Mesenchymal stem cell (in vitro differentiated cells and primary cell): ENCODE measurements at places on chromosomes 6 and 20.

- no peak overlapping the region for H3K4me3 ChIP-seq
- no peaks in the 10 kb centered on the region for H3K27me3 ChIP-seq
- peaks cover 20% of the 10 kb centered on the region for H3K4me1 ChIP-seq
- peaks cover 14% of the 10 kb centered on the region for H3K36me3 ChIP-seq
- no peak overlapping the region for H3K27ac ChIP-seq
- no peak for DNase-seq
Measured at GRCh38 chr6:44232676-44233566, 9.5 kb downstream of the SLC29A1 start.

GRCh38 chr20:63409066-63409833 lies 48.1 kb upstream of the CHRNA4 start:
- H3K27ac ChIP-seq, result no peak overlapping the region
- no peak for DNase-seq
- H3K27me3 ChIP-seq, result peaks cover 41% of the 10 kb centered on the region
- H3K4me1 ChIP-seq, result peaks cover 2% of the 10 kb centered on the region
- H3K36me3 ChIP-seq, result no peaks in the 10 kb centered on the region

DNA sequence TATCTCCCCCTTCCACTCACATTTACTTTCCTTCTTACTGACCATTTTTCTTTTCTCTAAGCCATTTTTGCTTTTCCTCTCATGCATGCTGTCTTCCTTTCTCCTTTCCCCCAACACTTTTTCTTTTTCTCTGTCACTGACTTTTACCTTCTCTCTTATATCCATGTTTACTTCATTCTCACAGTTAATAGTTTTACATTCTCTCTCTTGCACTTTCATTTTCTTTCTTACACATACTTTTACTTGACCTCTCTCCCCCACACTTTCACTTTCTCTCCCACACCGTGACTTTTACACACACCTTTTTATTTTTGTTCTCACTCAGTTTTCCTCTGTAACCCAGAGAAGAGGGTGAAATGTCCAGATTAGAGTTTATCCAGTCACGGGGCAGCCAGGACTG lies 636.3 kb downstream of the PTPRT start:
- no peaks in the 10 kb centered on the region for H3K36me3 ChIP-seq

GRCh38 chr6:31586599-31587281 lies 663 bp downstream of the LST1 start:
- no peaks in the 10 kb centered on the region for H3K36me3 ChIP-seq
- H3K27ac ChIP-seq, result no peak overlapping the region
- H3K27me3 ChIP-seq, result no peaks in the 10 kb centered on the region
- no peak overlapping the region for H3K4me3 ChIP-seq
- no peak for DNase-seq

GRCh38 chr20:46145713-46146112 lies 27.6 kb downstream of the CD40 start:
- H3K36me3 ChIP-seq, result no peaks in the 10 kb centered on the region
- H3K27ac ChIP-seq, result no peak overlapping the region
- no peak overlapping the region for H3K4me3 ChIP-seq
- H3K4me1 ChIP-seq, result no peaks in the 10 kb centered on the region
- peaks cover 86% of the 10 kb centered on the region for H3K27me3 ChIP-seq

DNA sequence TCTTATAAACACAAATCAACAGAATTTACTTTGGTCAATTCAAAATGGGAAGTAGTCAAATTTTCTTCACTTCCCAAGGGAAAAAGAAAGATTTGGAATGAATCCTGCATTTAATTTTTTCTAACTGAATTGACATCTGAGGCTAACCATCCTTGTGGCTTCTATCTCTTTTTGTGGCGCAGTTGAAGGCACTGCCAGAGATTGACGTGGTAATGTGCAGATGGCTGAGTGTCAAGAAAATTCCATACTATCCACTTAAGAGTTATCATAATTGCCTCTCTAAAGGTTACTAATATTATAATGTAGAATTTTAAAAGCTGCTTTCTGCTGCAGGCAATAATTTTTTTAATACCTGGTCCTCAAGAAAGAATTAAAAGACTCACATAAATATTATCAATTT lies 162.3 kb downstream of the KLHL32 start:
- no peak overlapping the region for H3K27ac ChIP-seq
- H3K4me1 ChIP-seq, result no peaks in the 10 kb centered on the region
- H3K27me3 ChIP-seq, result no peaks in the 10 kb centered on the region
- H3K4me3 ChIP-seq, result no peak overlapping the region

- no peak overlapping the region for H3K4me3 ChIP-seq
- no peak overlapping the region for H3K27ac ChIP-seq
- H3K36me3 ChIP-seq, result no peaks in the 10 kb centered on the region
- peaks cover 8% of the 10 kb centered on the region for H3K4me1 ChIP-seq
- DNase-seq, result no peak
- H3K27me3 ChIP-seq, result peaks cover 44% of the 10 kb centered on the region
Measured at GRCh38 chr20:48769069-48769983, 58.5 kb downstream of the PREX1 start.

DNA sequence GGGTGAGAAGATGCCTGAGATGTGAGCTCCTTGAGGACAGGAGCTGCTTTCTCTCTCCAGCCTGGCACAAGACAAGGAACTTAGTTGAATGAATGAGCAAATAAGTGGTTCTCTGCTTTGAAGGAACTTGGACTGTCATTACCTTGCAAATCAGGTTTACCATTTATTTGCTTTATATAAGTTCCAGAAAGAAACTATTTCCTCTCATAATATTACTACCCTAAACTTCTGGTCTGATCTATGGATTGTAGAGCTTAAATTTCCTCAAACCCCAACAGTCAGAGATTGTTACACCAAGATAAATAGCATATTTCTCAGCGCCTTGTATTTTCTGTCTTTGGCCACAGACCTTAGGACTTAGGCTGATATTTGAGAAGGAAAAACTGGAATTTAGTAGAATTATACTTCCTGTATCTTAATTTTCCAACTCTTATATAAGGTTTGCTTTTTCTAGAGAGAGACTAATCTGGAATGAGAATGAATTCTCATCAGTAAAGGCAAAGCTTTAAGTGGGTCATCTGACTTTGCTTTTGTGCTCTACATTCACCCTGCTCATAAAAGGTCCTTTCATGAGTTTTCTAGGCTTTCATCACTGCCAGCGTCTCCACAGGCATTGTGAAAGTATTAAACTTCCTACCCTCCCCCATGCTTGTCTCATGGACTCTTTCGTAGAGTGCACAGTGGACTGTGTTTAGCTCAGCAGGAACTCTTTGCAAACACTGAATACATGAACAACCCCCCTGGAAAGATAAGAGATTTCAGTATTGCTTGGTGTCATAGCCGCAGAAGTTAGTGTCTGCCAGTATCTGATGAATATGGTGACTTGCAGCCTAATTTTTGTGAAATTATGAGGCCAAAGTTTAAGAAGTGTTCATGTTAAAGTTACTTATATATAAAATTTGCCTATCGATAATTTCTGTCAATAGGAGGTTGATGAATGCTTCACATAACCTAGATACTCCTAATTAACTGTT lies 74.0 kb downstream of the PTPRA start:
- H3K36me3 ChIP-seq, result peaks cover 20% of the 10 kb centered on the region
- peak; percentile 88 for DNase-seq
- H3K27me3 ChIP-seq, result no peaks in the 10 kb centered on the region
- H3K4me1 ChIP-seq, result no peaks in the 10 kb centered on the region

DNA sequence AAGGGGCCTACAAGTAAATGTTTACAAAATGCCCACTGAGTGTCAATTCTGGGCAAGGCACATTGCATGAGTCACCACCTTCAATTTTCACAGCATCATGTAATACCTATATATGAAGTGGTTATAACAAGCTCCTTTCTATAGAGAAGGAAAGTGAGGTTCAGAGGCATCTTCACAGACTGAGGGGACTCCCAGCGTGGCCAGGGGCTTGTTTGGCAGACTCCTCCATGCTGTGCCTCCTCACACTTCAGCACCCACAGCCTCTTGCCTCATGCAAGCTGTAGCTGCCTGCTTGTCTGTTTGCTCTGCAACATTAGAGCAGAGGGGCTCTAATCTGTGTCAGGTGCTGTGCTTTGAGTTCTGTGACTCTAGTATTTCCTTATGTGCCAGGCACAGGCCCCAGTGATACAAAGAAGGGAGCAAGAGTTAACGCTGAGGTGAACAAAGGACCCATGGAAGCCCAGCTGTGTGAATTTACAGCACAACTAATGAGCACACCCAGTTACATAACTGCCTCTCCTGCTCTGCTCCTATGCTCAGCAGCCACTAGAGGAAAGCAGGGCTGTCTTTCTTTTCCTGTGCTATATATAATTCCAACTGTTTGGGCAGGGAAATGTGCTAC lies 72.3 kb downstream of the ZHX3 start:
- DNase-seq, result peak; percentile 35
- H3K4me3 ChIP-seq, result no peak overlapping the region
- no peaks in the 10 kb centered on the region for H3K27me3 ChIP-seq
- H3K27ac ChIP-seq, result no peak overlapping the region
- H3K4me1 ChIP-seq, result peaks cover 13% of the 10 kb centered on the region

- H3K4me3 ChIP-seq, result no peak overlapping the region
- no peak overlapping the region for H3K27ac ChIP-seq
- no peaks in the 10 kb centered on the region for H3K4me1 ChIP-seq
- no peak for DNase-seq
- H3K27me3 ChIP-seq, result peaks cover 12% of the 10 kb centered on the region
Measured at GRCh38 chr6:14626556-14626955, 509.0 kb downstream of the CD83 start.

DNA sequence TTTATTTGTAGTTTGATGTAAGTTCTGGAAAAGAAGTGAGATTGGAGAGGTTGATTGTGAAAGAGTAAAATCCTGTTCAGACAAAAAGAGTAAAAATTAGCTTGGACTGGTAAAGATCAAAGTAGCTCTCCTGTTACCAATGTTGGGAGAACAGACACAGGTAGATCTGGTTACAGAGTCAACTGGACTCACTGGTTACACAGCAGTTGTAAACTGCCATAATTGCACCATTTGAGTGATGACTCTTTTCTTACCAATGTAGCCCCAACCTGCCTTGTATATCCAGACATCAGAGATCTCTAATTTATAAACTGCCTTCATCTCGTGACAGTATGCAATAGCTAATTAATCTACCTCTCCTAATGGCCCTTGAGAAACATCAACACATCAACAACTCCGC lies 165.6 kb upstream of the PRSS16 start:
- no peaks in the 10 kb centered on the region for H3K36me3 ChIP-seq
- no peak overlapping the region for H3K27ac ChIP-seq
- H3K27me3 ChIP-seq, result peaks cover 47% of the 10 kb centered on the region
- H3K4me3 ChIP-seq, result no peak overlapping the region
- H3K4me1 ChIP-seq, result peaks cover 2% of the 10 kb centered on the region

- peaks cover 6% of the 10 kb centered on the region for H3K4me1 ChIP-seq
- DNase-seq, result no peak
- H3K27me3 ChIP-seq, result no peaks in the 10 kb centered on the region
- no peak overlapping the region for H3K4me3 ChIP-seq
Measured at GRCh38 chr6:162941128-162941527, 213.4 kb downstream of the PACRG start.

- DNase-seq, result no peak
- H3K4me3 ChIP-seq, result no peak overlapping the region
Measured at GRCh38 chr6:43869792-43870659, 100.0 kb downstream of the VEGFA start.

GRCh38 chr6:154538640-154539191 lies 28.2 kb upstream of the CNKSR3 start:
- no peak for DNase-seq
- no peak overlapping the region for H3K27ac ChIP-seq
- H3K27me3 ChIP-seq, result no peaks in the 10 kb centered on the region
- H3K4me1 ChIP-seq, result peaks cover 10% of the 10 kb centered on the region
- no peak overlapping the region for H3K4me3 ChIP-seq
- H3K36me3 ChIP-seq, result no peaks in the 10 kb centered on the region

- no peak overlapping the region for H3K4me3 ChIP-seq
- H3K4me1 ChIP-seq, result peaks cover 2% of the 10 kb centered on the region
- no peak overlapping the region for H3K27ac ChIP-seq
- no peaks in the 10 kb centered on the region for H3K36me3 ChIP-seq
Measured at GRCh38 chr6:42152024-42152423, 9.6 kb upstream of the C6orf132 start.

DNA sequence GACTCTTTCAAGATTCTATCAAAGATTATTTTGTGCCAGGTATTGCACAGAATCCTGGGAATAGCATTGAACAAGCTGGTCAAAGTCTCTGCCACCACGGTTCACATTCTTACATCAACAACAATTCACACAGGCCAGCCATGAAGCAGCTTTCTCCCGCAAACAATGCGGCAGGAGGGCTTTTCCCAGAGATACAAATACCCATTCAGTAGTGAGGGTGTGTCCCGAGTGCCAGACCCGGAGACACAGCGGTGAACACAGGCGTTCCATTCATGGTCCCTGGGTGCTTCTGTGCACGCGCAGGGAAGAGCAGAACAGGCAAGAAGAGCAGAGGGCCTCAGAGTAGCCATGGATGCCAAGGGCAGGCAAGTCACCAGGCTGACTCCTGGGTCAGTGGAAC lies 83.3 kb upstream of the PDE10A start:
- DNase-seq, result no peak
- H3K27me3 ChIP-seq, result peaks cover 38% of the 10 kb centered on the region
- no peak overlapping the region for H3K4me3 ChIP-seq
- no peaks in the 10 kb centered on the region for H3K36me3 ChIP-seq

- no peak overlapping the region for H3K27ac ChIP-seq
- no peak for DNase-seq
- no peaks in the 10 kb centered on the region for H3K36me3 ChIP-seq
- no peaks in the 10 kb centered on the region for H3K27me3 ChIP-seq
- H3K4me1 ChIP-seq, result no peaks in the 10 kb centered on the region
Measured at GRCh38 chr6:25046942-25047341, 111.2 kb upstream of the RIPOR2 start.

DNA sequence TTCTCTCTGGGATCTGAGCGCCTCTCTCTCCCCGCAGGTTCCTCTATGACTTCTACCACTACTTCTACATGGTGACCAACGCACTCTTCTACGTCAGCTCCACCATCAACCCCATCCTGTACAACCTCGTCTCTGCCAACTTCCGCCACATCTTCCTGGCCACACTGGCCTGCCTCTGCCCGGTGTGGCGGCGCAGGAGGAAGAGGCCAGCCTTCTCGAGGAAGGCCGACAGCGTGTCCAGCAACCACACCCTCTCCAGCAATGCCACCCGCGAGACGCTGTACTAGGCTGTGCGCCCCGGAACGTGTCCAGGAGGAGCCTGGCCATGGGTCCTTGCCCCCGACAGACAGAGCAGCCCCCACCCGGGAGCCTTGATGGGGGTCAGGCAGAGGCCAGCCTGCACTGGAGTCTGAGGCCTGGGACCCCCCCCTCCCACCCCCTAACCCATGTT lies 36.3 kb upstream of the MRGBP start:
- no peak for DNase-seq
- H3K4me3 ChIP-seq, result no peak overlapping the region
- H3K4me1 ChIP-seq, result no peaks in the 10 kb centered on the region
- no peak overlapping the region for H3K27ac ChIP-seq
- peaks cover 41% of the 10 kb centered on the region for H3K27me3 ChIP-seq
- no peaks in the 10 kb centered on the region for H3K36me3 ChIP-seq

DNA sequence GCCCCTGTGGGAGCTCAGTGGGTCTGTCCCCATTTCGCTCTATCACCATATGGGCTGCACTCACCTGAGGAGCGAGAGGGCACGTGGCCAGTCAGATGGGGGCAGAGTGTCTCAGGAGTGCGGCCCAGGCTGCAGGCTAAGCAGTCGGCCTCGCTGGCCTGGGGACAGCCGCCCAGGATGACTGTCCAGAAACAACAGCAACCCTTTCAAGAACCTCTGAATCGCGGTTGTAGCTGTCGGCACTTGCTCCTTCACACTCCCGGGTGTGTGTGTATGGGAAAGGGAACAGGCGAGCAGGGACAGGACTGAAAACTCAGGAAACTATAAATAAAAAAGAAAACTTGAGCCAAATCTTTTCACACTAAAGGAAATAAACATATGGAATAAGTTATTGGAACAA lies 63.1 kb downstream of the TFAP2A start:
- no peak overlapping the region for H3K4me3 ChIP-seq
- H3K36me3 ChIP-seq, result no peaks in the 10 kb centered on the region
- no peak overlapping the region for H3K27ac ChIP-seq
- DNase-seq, result no peak

GRCh38 chr6:41315943-41316620 lies 19.3 kb upstream of the NCR2 start:
- peaks cover 78% of the 10 kb centered on the region for H3K27me3 ChIP-seq
- no peak overlapping the region for H3K27ac ChIP-seq
- no peak overlapping the region for H3K4me3 ChIP-seq
- no peaks in the 10 kb centered on the region for H3K36me3 ChIP-seq
